NCI-H2081 treated with DMSO at 0.1 percent for 48 hours (cell line): ENCODE measurements at places on chromosomes 3 and 15.

GRCh38 chr3:27628026-27628750, 93.9 kb downstream of the EOMES start:
- DNase-seq, result no peak

- DNase-seq, result no peak
Observed at GRCh38 chr3:172098698-172099494, 59.5 kb downstream of the FNDC3B start.

GRCh38 chr15:92071045-92071634, 217.6 kb downstream of the SLCO3A1 start:
- DNase-seq, result no peak

- no peak for DNase-seq
Observed at GRCh38 chr3:127339928-127340861, 52.3 kb upstream of the PRR20G start.

DNA sequence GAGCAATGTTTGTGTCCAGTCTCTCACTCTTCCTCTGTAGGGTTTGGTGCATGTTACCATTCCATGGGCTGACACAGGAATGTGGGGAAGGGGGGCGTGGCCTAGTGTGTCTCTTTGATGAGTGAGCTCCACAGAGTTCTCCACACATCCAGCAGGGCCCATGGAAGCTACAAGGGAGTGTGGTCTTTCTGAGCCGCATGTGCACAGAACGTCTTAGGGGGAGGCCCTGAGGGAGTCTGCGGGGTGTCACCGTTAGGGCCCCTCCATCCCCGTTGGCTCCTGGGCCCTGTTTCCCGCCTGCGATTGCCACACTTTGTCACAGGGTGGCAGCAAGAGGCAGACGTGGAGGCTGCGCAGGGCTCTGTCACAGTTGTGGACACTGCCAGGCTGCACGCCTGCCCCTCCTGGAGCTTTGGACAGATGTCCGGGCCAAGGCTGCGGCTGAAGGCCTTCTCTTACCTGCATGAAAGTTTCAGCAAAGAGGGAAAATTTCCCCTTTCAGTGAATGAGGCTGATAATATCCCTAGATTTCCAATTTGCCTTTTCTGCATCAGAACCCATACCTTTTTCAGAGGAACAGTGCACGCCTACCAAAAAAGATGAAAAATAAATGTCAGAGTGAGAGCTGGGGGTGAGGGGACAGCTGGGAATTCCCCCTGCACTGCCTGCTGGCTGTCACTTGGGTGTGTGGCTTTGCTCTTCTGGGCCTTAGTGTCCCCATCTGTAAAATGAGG, 24.3 kb downstream of the CACNA2D3 start:
- peak; percentile 49 for DNase-seq

GRCh38 chr3:39408493-39409372, 2.2 kb downstream of the RPSA start:
- DNase-seq, result no peak

DNA sequence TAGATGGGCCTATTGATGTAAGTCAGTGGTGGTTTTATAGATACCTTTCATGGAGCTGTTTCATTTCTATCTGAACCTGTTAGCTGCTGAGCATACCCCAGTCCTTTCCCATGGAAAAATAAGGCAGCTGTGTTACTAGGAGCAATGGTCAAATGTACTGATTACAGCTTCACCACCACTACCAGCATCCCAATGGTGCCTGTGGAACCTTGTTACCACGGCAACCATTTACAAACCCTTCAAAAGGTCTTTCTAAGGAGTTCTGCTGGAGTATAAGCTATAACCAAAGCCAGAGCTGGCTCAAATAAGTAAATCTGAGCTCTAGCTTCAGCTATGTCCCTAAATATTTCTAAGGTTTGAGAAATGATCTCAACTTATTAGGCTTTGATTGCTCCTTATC, 133.4 kb upstream of the ACP3 start:
- no peak for DNase-seq

DNA sequence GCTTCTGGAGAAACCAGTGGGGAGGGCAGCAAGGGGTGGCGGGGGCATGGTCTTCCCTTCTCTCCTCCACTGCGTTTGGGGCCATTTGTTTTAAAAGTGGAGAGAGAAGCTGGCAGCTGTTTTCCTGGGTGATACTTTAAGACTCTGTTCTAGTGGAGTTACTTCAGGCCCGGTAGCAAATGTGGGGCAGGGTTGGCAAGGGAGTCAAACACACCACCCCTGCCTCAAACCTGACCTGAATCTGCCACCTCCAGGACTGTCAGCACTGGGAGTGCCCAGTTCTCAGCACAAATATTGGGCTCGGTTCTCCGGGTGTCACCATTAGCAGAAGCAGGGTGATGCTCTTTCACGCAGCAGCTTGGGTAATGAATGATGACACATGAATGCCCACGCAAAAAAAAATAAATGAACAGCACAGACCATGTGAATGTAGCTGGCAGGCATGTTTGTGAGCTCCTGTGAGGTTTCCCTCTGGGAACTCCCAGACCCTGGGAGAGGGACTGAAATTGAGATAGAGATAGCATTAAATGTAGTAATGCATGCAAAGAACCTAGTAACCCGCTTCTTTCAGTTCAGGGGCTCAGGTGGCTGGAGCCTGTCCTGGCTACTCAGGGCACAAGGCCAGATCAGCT, 424.0 kb downstream of the MCTP2 start:
- DNase-seq, result no peak

DNA sequence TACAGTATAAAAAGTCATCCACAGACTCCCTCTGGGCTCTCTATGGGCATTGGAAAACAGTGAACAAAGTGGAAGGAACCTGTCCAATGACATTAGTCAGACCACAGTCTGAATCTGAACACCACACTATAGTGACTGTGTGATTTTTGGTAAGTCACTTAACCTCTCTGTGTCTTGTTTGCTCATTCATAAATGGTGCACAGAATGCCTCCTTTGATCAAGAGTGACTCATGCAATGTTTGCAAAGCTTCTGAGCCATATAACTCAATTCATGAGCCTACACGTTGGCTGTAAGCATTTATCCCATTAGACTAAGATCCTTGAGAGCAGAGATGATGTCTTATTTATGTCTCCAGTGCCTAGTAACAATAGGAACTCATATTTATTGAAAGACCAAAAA, 46.7 kb downstream of the SV2B start:
- DNase-seq, result no peak

- DNase-seq, result no peak
Observed at GRCh38 chr3:171792531-171792930, 17.8 kb downstream of the PLD1 start.

DNA sequence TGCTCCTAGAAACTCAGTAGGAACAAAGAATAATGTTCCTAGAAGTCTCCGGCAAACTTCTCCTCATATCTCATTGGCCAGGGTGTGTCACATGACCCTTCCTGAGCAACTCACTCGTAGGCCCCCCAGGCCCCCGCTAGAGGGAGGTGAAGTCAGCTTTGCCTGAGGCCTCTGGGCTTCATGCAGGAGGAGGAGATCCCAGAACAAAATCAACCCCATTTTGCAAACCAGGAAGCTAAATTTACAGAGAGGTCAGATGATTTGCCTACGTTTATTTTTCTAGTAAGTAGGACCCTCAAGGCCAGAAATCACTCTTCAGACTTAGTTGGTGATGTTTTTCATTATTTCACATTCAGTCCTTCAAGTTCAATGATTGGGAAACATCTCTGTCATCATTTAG, 99.1 kb downstream of the SSR3 start:
- DNase-seq, result no peak

GRCh38 chr3:127291611-127292010, 3.8 kb upstream of the PRR20G start:
- no peak for DNase-seq

DNA sequence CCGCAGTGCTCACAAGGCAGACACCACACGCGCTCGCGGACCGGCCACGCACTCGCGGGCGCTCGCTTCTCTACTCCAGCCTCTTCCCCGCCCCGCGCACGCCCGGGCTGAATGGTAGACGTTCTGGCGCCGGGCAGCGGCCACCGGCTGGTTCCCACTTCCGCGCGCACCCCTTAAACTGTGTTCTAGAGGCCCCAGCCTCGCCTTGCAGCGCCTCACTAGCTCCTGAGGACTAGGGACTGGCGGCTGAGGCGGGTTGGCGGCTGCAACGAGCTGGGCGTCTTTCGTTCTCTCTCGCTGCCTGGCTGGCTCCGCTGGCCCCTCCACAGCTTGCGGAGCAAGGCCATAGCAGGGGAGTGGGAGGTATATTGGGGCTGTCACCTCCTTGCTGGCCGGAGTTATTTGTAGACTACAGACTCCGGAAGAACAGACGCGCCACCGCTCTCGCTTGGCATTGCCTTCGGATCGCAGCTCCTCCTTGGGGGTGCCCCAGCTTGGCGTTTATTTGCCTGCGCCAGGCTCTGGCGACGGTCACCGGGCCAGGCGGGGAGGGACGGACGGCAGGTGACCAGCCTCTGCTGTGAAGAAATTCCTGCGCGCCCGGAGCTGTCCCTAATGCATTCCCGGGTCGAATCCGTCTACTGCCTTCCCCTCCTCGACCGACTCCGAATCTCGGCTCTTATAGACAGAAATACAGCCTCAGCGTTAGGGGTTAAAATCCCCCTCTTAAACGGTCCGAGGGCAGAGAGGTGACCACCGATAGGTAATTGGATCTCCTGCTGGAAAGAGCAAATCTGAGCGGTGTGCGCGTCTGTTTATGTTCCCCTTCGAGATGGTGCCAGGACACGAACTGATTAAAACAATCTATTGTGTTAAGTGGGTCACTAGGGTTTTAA, 1.3 kb downstream of the GREM1 start:
- DNase-seq, result no peak

- DNase-seq, result no peak
Observed at GRCh38 chr15:25366058-25366457, 72.8 kb downstream of the UBE3A start.

- no peak for DNase-seq
Observed at GRCh38 chr15:88650556-88650955, 11.7 kb downstream of the ISG20 start.

DNA sequence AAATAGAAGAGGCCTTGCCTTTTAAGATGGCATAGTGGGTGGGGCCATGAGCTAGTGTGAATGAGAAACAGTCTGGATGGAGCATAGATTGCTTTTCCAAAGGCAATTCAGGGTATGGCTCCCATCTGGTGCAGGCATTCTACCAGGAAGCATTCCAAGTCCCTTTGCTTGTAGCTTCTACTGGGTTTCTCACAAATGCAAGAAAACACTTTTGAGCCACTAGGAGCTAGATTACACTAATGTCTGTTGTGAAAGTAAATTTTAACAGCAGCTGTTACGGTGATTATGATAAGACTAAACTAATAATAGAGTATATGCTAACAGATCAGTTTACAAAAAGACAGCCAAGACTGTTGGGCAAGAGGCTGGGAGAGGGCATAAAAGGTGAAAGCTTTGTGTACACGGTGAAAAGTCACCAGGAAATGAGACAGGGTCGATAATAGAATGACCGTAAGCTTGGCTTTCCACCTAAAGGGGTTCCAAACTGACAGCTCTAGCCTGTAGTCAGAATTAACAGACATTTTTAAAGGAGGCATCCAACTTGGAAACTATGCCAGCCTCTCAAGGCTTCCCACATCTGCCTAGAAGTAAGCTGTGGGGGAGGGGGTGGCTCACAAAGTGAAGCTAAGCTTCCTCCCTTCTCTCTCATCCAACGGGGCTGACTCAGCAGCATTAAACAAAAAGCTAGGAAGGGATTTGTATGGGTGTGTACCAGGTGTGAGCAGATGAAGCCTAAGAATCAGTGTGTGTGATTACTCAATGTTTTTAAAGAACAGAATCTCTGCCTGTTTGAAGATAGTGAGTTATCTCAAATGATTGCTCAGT, 61.1 kb upstream of the GPD1L start:
- no peak for DNase-seq

- DNase-seq, result no peak
Observed at GRCh38 chr15:49731187-49732099, 110.6 kb downstream of the DTWD1 start.

GRCh38 chr3:127731546-127732289, 59.0 kb downstream of the ABTB1 start:
- DNase-seq, result no peak

GRCh38 chr3:140332131-140332530, 345.7 kb upstream of the TRIM42 start:
- no peak for DNase-seq

DNA sequence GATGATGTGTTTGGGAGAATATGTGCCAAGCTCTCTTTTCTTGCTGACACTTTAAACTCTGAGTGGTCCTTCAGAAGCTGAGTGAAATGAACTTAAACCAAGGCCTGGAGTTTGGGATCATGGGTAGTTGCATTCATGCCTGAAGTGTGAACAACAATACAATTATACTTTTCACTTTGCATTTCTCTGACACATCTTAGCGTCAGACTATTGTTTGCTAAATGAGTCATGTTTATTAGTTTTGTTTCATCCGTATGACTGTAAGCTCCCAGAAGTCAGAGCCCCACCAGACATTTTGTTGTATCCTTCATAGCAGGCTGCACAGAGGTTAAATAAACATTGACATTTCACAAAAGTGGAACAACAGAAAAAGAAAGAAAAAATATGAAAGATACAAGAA, 542.6 kb downstream of the TUSC7 start:
- DNase-seq, result no peak
